Osteoblast (primary cell): ENCODE measurements at places on chromosomes 1 and 21. TPM values are rescaled to one million over a fixed set of nuclear protein-coding genes. Genes with fewer than 3 reads are reported as not detected.

DNA sequence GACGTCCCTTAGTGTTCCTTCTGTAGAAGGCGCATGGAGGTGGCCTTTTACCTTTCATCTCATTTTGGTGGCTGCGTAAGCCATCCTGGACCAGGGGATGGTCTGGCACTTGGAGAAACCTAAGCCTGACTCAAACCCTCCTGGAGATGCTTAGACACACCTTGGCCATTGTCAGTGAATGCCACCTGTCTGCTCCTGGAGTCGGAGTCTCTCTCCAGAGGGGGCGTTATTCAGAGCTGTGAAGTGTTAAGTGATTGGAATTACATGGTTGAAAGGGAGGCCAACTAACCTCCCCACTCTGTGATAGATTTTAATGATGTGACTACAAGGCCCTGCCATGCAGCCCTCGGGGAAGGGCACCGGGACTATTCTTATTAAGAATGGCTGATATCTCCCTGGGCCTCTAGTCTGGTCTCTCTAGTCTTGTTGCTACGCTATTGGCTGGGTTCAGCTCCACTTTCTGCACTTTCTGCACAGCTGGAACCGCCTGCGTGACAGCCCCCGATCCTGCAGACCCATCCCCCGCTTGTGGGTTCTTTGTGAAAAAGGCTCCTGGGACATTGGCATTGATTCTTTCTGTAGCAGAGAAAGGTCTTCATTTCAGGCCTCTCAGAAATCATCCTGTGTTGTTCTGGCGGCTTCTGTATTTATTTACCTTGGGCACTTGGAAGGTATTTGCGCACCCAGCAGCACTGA is 4.2 kb downstream of the RASSF5 start:
- H3K27ac ChIP-seq, result no peak overlapping the region
- no peak for DNase-seq
- peaks cover 34% of the 10 kb centered on the region for H3K27me3 ChIP-seq

- DNase-seq, result peak; percentile 84
- H3K36me3 ChIP-seq, result no peaks in the 10 kb centered on the region
- H3K4me3 ChIP-seq, result no peak overlapping the region
- H3K27ac ChIP-seq, result peak overlapping the region; percentile 93
Measured at GRCh38 chr1:8711151-8711550, 106.3 kb downstream of the RERE start.

GRCh38 chr1:30373471-30374399 is 349.6 kb downstream of the MATN1 start:
- peaks cover 6% of the 10 kb centered on the region for H3K4me1 ChIP-seq
- H3K36me3 ChIP-seq, result no peaks in the 10 kb centered on the region
- H3K27me3 ChIP-seq, result peaks cover 3% of the 10 kb centered on the region
- H3K27ac ChIP-seq, result no peak overlapping the region
- DNase-seq, result peak; percentile 60

DNA sequence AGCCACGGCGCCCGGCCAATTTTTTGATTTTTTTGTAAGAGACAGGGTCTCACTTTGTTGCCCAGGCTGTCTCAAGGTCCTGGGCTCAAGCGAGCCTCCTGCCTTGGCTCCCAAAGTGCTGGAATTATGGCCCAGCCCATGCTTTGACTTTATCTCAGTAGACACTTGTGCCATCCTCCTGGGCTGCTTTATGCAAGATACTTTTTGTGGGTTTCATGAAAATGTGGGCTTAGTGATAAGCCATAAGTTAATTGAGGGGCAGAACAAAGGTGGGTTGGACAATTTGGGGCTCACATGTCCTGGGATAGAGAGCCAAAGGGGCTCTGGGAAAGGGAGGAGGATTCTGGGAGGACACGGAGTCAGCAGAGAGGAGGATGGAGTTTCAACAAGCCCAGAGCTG is 22.0 kb downstream of the ALPL start:
- no peaks in the 10 kb centered on the region for H3K36me3 ChIP-seq
- no peak for DNase-seq
- H3K27me3 ChIP-seq, result peaks cover 12% of the 10 kb centered on the region
- no peak overlapping the region for H3K27ac ChIP-seq
- no peaks in the 10 kb centered on the region for H3K4me1 ChIP-seq

DNA sequence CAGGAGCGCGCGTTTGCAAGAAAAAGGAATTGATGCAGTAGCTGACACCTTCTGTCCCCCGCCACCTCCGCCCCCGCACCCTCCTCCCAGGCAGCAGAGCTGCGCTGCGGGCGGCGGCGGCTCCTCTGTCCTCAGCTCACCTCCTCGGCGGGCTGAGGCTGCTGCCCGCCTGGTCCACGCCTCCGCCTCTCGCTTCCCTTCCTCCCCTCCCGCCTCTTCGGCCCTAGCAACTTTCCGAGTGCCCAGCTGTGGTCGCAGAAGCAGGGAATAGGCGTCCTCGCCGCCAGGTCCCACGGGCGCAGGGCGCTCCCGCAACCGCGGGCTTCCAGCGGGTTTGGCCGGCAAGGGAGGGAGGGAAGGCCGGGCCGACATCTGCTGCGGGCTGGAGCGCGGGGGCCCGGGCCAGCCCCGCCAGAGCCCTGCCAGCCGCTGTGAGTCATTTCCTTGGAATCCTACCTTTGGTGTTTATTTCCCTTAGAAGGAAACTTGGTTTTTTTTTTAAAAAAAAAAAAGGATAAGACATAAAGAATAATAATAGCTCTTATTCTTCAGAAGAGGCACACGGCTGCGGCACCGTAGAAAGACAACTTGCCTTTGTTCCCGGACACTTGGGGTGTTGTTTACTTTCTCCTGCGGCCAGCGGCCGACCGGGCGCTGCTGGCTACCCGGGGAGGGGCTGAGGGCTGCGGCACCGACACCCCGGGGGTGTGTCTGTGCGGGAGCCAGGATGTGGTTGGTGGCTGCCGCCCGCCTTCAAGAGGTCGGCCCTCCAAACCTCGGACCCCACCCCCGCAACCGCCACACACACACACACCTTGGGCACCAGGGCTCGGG is 1.1 kb downstream of the SERTAD4 start:
- H3K27me3 ChIP-seq, result peaks cover 43% of the 10 kb centered on the region
- H3K4me3 ChIP-seq, result peak overlapping the region; percentile 74
- DNase-seq, result peak; percentile 93
- no peaks in the 10 kb centered on the region for H3K36me3 ChIP-seq

GRCh38 chr1:52072291-52072690 is 16.2 kb downstream of the BTF3L4 start:
- no peak overlapping the region for H3K27ac ChIP-seq
- H3K4me1 ChIP-seq, result no peaks in the 10 kb centered on the region
- H3K4me3 ChIP-seq, result no peak overlapping the region
- H3K36me3 ChIP-seq, result peaks cover 17% of the 10 kb centered on the region

GRCh38 chr1:15304708-15305467 is 57.9 kb downstream of the FHAD1 start:
- H3K27ac ChIP-seq, result no peak overlapping the region
- no peaks in the 10 kb centered on the region for H3K27me3 ChIP-seq
- H3K4me3 ChIP-seq, result peak overlapping the region; percentile 56
- no peaks in the 10 kb centered on the region for H3K36me3 ChIP-seq

GRCh38 chr1:214397497-214397896 is 116.5 kb downstream of the SMYD2 start:
- no peaks in the 10 kb centered on the region for H3K27me3 ChIP-seq
- H3K27ac ChIP-seq, result peak overlapping the region; percentile 80
- H3K36me3 ChIP-seq, result peaks cover 86% of the 10 kb centered on the region
- no peak for DNase-seq

- H3K36me3 ChIP-seq, result no peaks in the 10 kb centered on the region
- H3K4me3 ChIP-seq, result no peak overlapping the region
- no peak for DNase-seq
- H3K27ac ChIP-seq, result no peak overlapping the region
- H3K27me3 ChIP-seq, result no peaks in the 10 kb centered on the region
Measured at GRCh38 chr21:27134516-27134915, 167.6 kb upstream of the ADAMTS5 start.

GRCh38 chr1:29234471-29234870 is 1.9 kb upstream of the PTPRU start:
- H3K27ac ChIP-seq, result no peak overlapping the region
- H3K4me1 ChIP-seq, result peaks cover 23% of the 10 kb centered on the region
- peak; percentile 80 for DNase-seq
- no peaks in the 10 kb centered on the region for H3K36me3 ChIP-seq
- H3K27me3 ChIP-seq, result peaks cover 22% of the 10 kb centered on the region
- no peak overlapping the region for H3K4me3 ChIP-seq

- no peaks in the 10 kb centered on the region for H3K27me3 ChIP-seq
- H3K4me1 ChIP-seq, result no peaks in the 10 kb centered on the region
Measured at GRCh38 chr1:2845869-2846268, 44.4 kb upstream of the TTC34 start.

GRCh38 chr1:100343897-100344296 is 8.4 kb upstream of the CDC14A start:
- no peaks in the 10 kb centered on the region for H3K4me1 ChIP-seq
- no peak overlapping the region for H3K27ac ChIP-seq
- no peak overlapping the region for H3K4me3 ChIP-seq
- H3K27me3 ChIP-seq, result no peaks in the 10 kb centered on the region
- H3K36me3 ChIP-seq, result no peaks in the 10 kb centered on the region

GRCh38 chr1:165899461-165899941 is 72.1 kb downstream of the UCK2 start:
- H3K27ac ChIP-seq, result peak overlapping the region; percentile 99
- DNase-seq, result peak; percentile 69
- peaks cover 66% of the 10 kb centered on the region for H3K4me1 ChIP-seq

DNA sequence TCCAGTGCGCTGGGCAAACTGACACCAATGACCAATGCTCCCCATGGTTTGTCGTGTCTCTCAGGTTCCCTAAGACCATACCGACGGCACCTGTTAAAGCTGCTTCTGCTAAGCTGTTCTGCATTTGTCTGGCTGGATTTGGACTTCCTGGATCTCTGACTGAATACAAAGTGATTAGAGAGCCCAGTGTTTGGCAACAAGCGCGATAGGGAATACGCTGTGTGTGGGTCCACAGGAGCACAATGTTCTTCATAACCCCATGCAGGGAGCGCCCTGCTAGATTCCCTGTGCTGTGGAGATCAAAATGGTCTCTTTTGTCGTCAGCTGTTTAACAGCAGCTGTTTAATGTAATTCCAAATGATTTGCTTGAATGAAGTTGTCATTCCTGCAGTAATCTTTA is 26.0 kb upstream of the ESRRG start:
- H3K4me1 ChIP-seq, result no peaks in the 10 kb centered on the region
- H3K27me3 ChIP-seq, result no peaks in the 10 kb centered on the region
- no peak for DNase-seq
- no peak overlapping the region for H3K4me3 ChIP-seq

GRCh38 chr1:86704972-86705664 is 742 bp downstream of the SH3GLB1 start:
- peaks cover 36% of the 10 kb centered on the region for H3K4me1 ChIP-seq
- H3K27me3 ChIP-seq, result no peaks in the 10 kb centered on the region
- peak overlapping the region; percentile 83 for H3K4me3 ChIP-seq

DNA sequence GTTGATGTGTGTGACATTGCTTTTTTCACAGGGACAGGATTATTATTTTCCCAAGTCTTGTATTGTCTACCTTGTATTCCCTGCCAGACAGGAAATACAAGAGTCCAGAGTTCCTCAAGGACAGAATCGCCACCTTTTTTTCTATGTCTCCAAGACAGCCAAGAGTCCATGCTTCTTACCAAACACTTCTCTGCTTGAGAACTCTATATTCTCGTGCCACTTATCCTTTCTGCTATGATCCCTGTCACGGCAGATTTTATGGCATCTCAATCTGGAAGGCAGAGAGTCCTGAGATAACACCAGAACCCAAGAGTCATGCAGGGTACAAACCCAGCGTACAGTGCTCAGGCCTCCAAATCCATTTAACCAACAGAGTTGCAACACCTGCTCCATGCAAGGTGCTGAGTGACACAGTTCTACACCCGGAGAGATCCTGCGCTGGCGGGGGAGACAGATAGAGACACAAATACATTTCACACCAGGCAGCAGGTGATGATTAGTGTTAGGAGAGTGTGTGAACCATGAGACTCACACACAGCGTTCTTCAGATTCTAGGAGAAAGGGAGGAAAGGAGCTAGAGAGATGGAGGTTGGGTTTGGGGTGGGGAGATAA is 107.6 kb downstream of the NAV1 start:
- peaks cover 25% of the 10 kb centered on the region for H3K36me3 ChIP-seq
- H3K27me3 ChIP-seq, result no peaks in the 10 kb centered on the region
- no peak overlapping the region for H3K4me3 ChIP-seq

DNA sequence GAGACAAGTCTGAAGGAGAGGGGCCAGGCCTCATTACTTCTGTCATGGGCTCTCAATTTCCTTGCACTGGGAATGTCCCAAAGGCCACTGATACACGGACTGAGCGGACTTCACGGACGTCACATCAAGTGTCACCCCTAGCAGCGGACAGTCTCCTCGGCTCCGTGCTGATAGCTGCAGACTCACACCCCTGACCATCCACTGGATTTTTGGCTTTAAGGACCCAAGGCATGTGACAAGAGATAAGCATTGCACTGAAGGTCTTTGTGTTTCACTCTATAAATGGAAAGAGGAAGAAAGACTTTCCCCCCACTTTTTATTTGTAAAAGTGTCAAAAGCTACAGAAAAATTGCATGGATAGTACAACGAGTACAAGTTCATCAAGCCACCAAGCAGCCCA is 200.4 kb upstream of the FGGY start:
- H3K36me3 ChIP-seq, result no peaks in the 10 kb centered on the region
- H3K4me3 ChIP-seq, result no peak overlapping the region
- no peaks in the 10 kb centered on the region for H3K27me3 ChIP-seq

GRCh38 chr1:39896909-39897685 is 4.6 kb downstream of the MYCL start:
- H3K4me1 ChIP-seq, result peaks cover 39% of the 10 kb centered on the region
- H3K27me3 ChIP-seq, result peaks cover 16% of the 10 kb centered on the region
- H3K36me3 ChIP-seq, result no peaks in the 10 kb centered on the region
- DNase-seq, result peak; percentile 91

RCSD1 gene
- under 0.01 and 0.29 TPM in 2 replicates for total RNA-seq

STIL gene
- total RNA-seq, result 4.0 and 6.5 TPM in 2 replicates

KLHDC9 gene
- total RNA-seq, result 1.4 and 1.5 TPM in 2 replicates

CELA3A gene
- not detected in 2 replicates for total RNA-seq

C1orf50 gene
- 4.7 and 5.9 TPM in 2 replicates for total RNA-seq

DSCAM gene
- total RNA-seq, result not detected in 2 replicates

AMPD1 gene
- total RNA-seq, result not detected in 2 replicates

SPRR2F gene
- total RNA-seq, result not detected in 2 replicates

GPR157 gene
- total RNA-seq, result 3.2 and 5.4 TPM in 2 replicates
